LoVo (cell line): ENCODE measurements at places on chromosomes 1 and 21.

DNA sequence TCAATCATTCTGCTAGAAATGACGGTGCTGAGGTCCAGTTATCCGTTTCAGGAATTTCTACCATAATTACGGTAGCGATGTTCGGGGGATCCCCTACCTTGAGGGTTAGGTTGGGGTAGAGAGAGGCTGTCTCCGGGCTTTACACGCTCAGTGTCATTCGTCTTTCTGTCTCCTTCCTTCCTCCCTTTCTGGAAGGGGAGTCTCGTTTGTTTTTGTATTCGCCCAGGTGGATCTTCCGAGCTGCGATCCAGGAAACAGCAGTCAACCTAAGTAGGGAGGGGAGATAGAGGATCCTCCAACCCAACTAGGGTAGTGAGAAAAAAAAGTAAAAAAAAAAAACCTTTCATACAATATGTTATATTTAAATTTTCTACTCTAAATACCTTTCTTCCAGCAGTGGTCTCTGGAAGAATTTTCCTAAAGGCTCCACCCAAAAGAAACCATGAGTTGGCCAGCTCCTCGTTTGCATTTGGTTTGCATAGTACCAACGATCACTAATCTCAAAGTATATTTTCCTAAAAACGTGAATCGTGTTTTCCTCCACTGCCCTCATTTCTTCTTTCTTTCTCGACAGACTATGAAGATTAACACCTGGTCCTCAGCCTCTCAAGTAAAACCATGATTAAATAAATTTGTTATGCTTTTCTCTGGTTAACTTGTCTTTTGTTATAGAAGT is 611 bp upstream of the PIK3C2B start:
- no peak for DNase-seq

DNA sequence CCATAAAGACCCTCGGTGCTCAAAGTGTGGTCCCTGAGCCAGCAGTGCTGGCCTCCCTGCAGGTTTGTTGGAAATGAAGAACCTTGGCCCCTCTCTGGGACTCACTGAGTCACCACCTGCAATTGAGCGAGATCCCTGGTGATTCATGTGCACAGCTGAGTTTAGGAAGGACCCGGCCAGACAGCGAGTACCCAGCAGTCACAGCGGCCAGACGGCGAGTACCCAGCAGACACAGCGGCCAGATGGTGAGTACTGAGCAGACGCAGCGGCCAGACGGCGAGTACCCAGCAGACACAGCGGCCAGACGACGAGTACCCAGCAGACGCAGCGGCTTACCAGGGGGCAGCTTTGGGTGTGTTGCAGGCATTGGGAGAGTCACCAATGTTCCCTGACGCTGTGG is 123.8 kb downstream of the PRDM16 start:
- no peak for DNase-seq

GRCh38 chr1:52153010-52153409 is 11.1 kb downstream of the ZFYVE9 start:
- DNase-seq: no peak

- no peak for DNase-seq
Observed at GRCh38 chr1:92933459-92933858, 27.8 kb downstream of the DIPK1A start.

- no peak for DNase-seq
Observed at GRCh38 chr1:215718575-215719287, 151.6 kb downstream of the KCTD3 start.

GRCh38 chr1:186487163-186487562 is 26.2 kb upstream of the PDC start:
- peak; percentile 27 for DNase-seq

DNA sequence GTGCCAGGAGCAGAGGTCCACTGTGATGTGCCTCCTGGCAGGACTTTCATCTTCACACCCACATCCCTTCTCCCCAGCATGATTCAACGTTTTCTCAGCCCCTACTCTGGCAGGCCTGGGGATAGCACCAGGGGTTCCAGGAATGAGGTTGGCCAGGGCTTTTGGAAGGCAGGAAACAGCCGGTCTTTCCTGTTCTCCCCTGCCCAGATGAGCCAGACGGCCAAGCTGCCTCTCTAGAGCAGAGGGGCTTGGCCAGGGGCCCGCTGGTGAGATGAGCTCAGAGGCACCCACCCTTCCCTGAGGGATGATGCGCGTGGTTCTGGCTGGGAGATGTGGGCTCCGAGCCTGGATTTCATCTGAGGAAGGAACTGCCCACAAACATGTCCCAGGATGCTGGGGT is 4.3 kb upstream of the MFAP2 start:
- DNase-seq: no peak

- no peak for DNase-seq
Observed at GRCh38 chr1:246837418-246838117, 94.2 kb downstream of the AHCTF1 start.

- DNase-seq: no peak
Observed at GRCh38 chr1:29645586-29645985, 409.3 kb downstream of the PTPRU start.

GRCh38 chr1:98044766-98045165 is 123.9 kb upstream of the DPYD start:
- no peak for DNase-seq

DNA sequence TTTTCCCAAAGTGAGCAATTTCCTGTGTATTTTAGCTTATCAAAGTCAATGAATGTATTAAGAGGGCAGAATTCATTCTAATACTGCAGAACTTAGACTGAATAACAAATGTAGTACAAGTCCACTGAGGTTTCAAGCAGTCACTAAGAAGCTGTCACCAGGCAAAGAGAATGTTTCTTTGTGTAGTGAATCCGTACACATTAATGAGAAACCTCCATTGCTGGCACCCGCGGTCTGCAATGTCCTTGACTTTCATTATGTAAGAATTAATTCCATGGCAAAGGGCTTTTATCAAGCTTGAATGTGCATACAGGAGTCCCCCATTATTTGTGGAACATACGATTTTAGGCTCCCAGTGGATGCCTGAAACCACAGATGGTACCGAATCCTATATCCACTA is 719.5 kb upstream of the TMPRSS15 start:
- DNase-seq: no peak

DNA sequence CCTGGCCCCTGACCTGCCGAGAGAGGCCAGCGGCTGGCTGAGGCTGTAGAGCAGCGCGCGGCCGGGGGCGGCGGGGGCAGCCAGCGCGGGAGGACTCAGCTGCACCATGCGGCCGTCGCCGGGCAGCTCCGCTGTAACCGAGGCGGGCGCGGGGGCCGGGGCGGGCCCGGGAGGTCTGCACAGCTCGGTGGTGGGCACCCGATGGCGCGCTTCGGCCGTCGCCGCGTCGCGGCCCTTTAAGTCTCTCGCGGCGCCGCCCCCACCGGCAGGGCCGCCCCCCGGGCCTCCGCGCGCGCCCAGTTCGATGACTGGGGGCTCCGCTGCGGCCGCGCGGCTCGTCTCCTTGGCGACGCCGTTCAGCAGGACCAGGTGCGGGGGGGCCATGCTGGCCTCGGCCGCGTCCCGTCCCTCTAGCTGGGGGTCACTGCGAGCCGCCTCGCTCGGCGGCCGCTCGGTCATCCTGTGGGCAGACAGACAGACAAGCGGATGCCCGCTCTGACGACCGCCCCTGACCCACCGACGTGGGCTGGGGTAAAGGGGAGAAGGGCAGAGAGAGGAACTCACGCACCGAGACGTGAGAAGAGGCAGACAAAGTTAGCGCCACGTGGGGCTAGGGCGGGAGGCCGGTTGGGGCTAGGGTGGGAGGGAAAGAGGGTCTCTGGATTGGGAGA is 6.5 kb downstream of the TAL1 start:
- no peak for DNase-seq

- no peak for DNase-seq
Observed at GRCh38 chr1:197017558-197018146, 40.3 kb downstream of the CFHR5 start.

- no peak for DNase-seq
Observed at GRCh38 chr1:46532095-46532494, 19.4 kb downstream of the KNCN start.

GRCh38 chr1:15951341-15952153 is 24.4 kb downstream of the ZBTB17 start:
- no peak for DNase-seq

DNA sequence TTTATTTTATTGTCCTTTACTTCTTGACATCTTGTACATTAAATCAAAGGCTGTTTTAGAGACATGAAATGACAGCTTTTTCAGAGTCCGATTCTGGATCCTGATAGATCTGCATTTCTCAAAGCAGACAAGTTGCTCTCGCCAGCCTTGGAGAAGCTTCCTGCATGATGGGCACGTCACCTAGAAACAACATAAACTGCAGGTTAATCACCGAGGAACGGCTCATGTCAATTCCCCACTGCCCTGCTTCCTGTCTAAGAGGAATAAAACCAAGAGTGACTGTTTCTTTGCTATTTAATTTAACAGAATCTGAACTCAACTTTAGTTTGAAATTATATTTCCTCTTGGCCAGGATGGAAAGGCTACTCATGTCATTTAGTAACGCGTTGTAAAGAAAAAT is 77.0 kb downstream of the RWDD3 start:
- DNase-seq: no peak

GRCh38 chr1:84705513-84705912 is 15.3 kb upstream of the SSX2IP start:
- DNase-seq: no peak

GRCh38 chr21:17732306-17732705 is 86.8 kb downstream of the C21orf91 start:
- no peak for DNase-seq

GRCh38 chr1:6329396-6329795 is 64.2 kb downstream of the ACOT7 start:
- no peak for DNase-seq

- DNase-seq: no peak
Observed at GRCh38 chr1:107871259-107871658, 93.7 kb downstream of the VAV3 start.
